ENCODE measurements at places on chromosomes 12 and 14. TPM values are rescaled to one million over a fixed set of nuclear protein-coding genes. Genes with fewer than 3 reads are reported as not detected.
A peak's percentile ranks its signal among the peaks of the same experiment; 100 is the strongest.

The AVPR1A gene
- 9.8 TPM for total RNA-seq

The KLRC2 gene
- total RNA-seq = 1.5 TPM

The IL31 gene
- not detected for total RNA-seq

DNA sequence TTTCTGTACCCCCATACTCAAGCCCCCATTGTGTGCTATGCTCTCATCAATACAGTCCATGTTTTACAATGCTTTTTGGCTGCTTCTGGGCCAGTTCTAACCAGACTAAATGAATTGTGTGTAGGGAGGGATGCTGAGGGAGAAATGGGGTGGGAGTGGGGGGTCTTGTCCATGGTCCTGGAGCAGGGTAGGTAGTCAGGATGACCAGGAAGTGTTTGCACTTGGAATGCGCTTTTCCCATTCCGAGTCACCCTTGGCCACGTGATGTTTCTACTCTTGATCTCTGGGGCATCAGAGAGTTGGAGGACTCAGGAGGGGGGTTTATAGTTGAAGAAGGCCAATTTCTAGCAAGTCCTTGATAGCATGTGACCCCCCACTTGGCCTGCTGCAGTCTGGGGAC lies 1.2 kb upstream of the SMIM41 start:
- no peak overlapping the region for H3K4me3 ChIP-seq
- H3K4me1 ChIP-seq = peaks cover 40% of the 10 kb centered on the region
- H3K27ac ChIP-seq = no peak overlapping the region

- no peak overlapping the region for H3K27ac ChIP-seq
- H3K4me3 ChIP-seq = no peak overlapping the region
- no peaks in the 10 kb centered on the region for H3K4me1 ChIP-seq
- DNase-seq = no peak
These were observed 36.2 kb downstream of the PRIMA1 start for GRCh38 chr14:93751946-93752655.

- H3K27me3 ChIP-seq = no peaks in the 10 kb centered on the region
- H3K4me3 ChIP-seq = no peak overlapping the region
- no peak overlapping the region for H3K27ac ChIP-seq
- H3K36me3 ChIP-seq = no peaks in the 10 kb centered on the region
- peaks cover 22% of the 10 kb centered on the region for H3K4me1 ChIP-seq
These were observed 42.9 kb upstream of the CAPRIN2 start for GRCh38 chr12:30797689-30798088.

DNA sequence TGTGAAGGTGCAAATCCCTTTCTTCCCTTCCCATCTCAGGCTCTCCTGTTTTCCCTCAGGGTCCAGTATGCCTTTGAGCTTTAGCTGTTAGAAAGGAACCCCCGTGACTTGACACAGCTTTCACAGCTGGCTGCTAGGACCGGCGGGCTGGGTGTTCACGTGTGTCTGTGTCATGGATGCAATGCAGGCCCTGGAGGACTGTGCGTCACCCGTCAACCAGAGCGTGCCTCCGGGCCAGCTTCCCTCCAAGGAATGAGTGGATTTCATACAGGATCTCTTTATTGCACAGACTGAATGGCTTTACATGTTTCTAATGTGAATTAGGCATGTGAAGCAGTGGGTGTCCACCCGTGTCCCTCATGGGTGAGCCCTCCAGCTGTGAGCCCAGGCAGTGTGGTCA lies 77.4 kb downstream of the AACS start:
- H3K27me3 ChIP-seq = no peaks in the 10 kb centered on the region
- no peak overlapping the region for H3K4me3 ChIP-seq
- H3K27ac ChIP-seq = no peak overlapping the region
- no peak for DNase-seq
- peaks cover 6% of the 10 kb centered on the region for H3K4me1 ChIP-seq

GRCh38 chr12:131076296-131076695 lies 122.6 kb downstream of the ADGRD1 start:
- no peaks in the 10 kb centered on the region for H3K27me3 ChIP-seq
- H3K36me3 ChIP-seq = no peaks in the 10 kb centered on the region
- DNase-seq = no peak
- no peak overlapping the region for H3K4me3 ChIP-seq
- peaks cover 12% of the 10 kb centered on the region for H3K4me1 ChIP-seq

The KCNC2 gene
- total RNA-seq = 0.25 TPM

DNA sequence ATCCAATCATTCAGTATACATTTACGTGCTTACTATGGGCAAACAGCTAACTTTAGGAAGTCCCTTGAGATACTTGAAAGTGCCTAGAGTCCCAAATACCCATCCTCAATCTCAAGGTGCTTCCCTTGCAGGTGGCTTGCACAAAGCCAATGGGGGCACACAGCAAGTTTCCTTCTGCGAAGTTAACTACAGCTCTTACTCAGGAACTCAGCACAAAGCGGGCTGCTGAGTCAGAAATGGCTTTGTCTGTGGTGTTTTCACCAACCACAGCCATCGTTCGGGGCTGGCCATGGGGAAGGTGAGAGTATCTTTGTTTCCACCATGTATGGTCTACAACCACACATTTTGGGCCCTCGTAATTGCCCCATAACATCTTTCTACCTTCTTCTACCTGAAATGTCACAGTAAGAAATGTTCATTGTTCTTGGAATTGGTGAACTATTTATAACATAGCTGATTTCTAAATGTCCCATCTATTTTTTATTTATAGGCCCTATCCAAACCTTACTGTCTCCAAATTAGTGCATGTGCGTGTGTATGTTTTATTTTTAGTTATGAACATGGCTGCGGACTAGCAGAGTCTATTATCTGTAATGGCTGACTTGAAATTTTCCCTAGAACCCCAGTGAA lies 13.9 kb downstream of the MFAP5 start:
- DNase-seq = no peak
- no peaks in the 10 kb centered on the region for H3K27me3 ChIP-seq

The ABCC9 gene
- total RNA-seq = 24.6 TPM

The AJUBA gene
- total RNA-seq = 21.9 TPM

The KRT73 gene
- not detected for total RNA-seq

- H3K36me3 ChIP-seq = no peaks in the 10 kb centered on the region
- H3K27ac ChIP-seq = peak overlapping the region; percentile 59
- no peaks in the 10 kb centered on the region for H3K27me3 ChIP-seq
- peaks cover 14% of the 10 kb centered on the region for H3K4me1 ChIP-seq
- H3K4me3 ChIP-seq = no peak overlapping the region
- no peak for DNase-seq
These were observed 268.9 kb downstream of the RAD51B start for GRCh38 chr14:68088451-68088854.

DNA sequence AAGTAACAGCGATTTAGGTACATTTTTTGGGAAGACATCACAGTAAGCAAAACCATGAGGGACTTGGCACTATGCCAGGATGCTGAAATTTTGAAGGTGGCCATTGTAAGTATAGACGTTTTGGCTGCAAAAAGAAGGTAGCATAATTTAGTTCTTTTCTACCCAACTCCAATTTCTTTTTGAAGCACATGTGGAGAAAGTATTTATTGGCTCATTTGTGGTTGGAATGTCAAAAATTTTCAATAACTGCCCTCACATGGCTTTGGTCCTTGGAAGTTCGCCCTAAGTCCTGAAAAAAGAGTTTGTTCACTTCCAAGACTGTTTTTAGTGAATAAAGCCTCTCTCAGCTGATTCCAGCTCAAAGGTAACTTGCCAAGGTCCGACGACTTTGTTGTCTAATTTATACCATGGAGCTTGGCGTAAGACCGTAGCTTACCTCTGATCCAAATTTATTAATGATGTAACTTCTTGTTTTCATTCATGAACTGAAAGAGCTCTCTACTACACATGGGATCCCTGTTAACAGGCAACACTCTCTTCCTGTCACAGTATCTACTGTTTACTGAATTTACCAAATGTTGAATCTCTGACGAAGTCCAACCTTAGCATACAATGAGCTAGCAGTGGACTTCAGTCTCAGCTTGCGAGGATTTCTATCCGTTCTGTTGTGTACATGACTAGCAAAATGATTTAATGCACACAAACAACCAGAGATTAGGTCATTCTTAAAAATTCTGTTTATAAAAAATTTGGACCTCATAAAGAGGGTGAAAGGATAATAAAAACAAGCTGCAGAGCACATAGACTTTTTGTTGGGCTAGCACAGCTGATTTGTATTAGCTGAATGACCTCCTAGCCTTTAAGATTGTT lies 49.0 kb downstream of the MSRB3 start:
- no peaks in the 10 kb centered on the region for H3K4me1 ChIP-seq
- DNase-seq = no peak
- H3K27me3 ChIP-seq = no peaks in the 10 kb centered on the region
- H3K4me3 ChIP-seq = no peak overlapping the region

The ACSS3 gene
- total RNA-seq = 29.5 TPM

The AMN gene
- total RNA-seq = 11.8 TPM

GRCh38 chr14:61476105-61476753 lies 154.8 kb downstream of the PRKCH start:
- H3K27ac ChIP-seq = peak overlapping the region; percentile 88
- DNase-seq = peak; percentile 85
- no peaks in the 10 kb centered on the region for H3K27me3 ChIP-seq
- no peaks in the 10 kb centered on the region for H3K36me3 ChIP-seq

- H3K36me3 ChIP-seq = no peaks in the 10 kb centered on the region
- DNase-seq = no peak
- no peak overlapping the region for H3K4me3 ChIP-seq
- H3K27me3 ChIP-seq = no peaks in the 10 kb centered on the region
- no peaks in the 10 kb centered on the region for H3K4me1 ChIP-seq
- no peak overlapping the region for H3K27ac ChIP-seq
These were observed 326.0 kb downstream of the PRKD1 start for GRCh38 chr14:29601616-29602015.

The BEST3 gene
- not detected for total RNA-seq

The TAS2R7 gene
- not detected for total RNA-seq

DNA sequence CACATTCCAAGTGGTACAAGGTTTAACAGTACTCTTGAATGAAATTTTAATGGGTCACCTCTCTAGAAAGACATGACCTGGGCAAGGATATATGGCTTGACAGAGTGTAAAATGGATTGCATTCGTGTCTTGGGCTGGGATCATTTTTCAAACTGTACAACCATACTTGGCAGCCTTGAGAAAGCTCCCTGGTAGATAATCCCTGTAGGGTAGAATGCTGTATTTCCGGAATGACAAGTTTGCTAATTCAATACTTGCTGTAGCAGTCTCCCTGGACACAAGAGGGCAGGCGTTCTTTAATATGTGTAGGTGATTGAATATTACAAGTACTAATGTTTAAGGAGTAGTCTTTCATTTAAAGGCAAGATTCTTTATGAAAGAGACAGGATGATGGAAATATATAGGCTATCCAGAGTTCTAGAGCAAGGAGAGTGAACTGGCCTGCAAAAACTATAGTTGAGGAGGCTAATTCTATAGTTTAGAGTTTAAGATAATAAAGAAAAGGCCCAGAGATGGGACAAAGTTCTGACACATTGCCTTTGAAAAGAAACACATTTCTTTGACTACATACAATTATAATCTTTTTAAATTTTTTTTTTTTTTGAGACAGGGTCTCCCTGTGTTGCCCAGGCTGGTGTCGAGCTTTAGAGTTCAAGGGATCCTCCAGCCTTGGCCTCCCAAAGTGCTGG lies 53.4 kb downstream of the PLBD1 start:
- H3K36me3 ChIP-seq = no peaks in the 10 kb centered on the region
- no peaks in the 10 kb centered on the region for H3K4me1 ChIP-seq
- no peak for DNase-seq
- H3K4me3 ChIP-seq = no peak overlapping the region
